Stimulated activated CD4-positive, alpha-beta T cell treated with anti-CD3 and anti-CD28 coated beads, Interleukin-15, amount 100 ng/mL, for 24 hours (primary cell): ENCODE measurements at places on chromosomes 11 and 22.
A peak's percentile ranks its signal among the peaks of the same experiment; 100 is the strongest.

DNA sequence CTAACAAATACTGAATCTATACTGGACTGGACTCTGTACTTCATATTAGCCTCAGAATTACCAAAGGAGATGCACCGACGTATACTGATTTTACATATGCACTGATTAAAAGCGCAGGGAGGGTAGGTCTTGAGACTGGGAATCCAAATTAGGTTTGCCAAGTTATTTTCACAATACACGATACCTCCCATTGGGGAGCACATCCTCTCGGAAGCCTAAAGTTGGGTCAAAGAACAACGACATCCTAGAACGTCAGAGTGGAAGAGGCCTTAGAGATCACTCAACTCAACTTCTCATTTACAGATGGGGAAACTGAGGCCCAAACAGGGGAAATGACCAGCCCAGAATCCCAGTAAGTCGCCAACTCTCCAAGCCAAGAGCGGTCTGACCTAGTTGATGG, 626 bp downstream of the DNAL4 start:
- no peak for DNase-seq

- no peak for DNase-seq
These were observed 717.4 kb downstream of the DLG2 start for GRCh38 chr11:84909740-84910139.

- DNase-seq = peak; percentile 49
These were observed 9.3 kb downstream of the RPL3 start for GRCh38 chr22:39309881-39310714.

DNA sequence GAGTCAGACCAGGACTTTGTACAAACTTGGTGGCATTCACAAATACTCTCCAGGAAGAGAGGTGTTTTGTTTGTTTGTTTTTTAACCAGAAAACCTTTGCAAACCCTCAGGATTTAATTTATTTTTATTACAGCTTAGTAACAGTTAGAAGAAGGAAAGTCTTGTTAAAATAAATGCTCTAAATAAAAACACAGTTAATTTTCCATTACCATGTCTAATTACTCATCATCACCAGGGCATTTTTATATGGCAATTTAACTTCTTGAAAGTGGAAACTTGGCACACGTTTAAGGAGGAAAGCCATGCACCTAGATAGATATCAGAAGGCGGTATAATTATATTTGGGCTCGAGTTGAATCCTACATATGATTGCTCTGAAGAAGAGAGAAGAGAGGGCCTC, 7.4 kb downstream of the BARX2 start:
- DNase-seq = no peak

- DNase-seq = no peak
These were observed 920 bp upstream of the KCNK7 start for GRCh38 chr11:65596520-65596919.

- no peak for DNase-seq
These were observed 38.8 kb upstream of the TOLLIP start for GRCh38 chr11:1348146-1348795.

- DNase-seq = no peak
These were observed 6.0 kb downstream of the XKR3 start for GRCh38 chr22:16819249-16819648.

DNA sequence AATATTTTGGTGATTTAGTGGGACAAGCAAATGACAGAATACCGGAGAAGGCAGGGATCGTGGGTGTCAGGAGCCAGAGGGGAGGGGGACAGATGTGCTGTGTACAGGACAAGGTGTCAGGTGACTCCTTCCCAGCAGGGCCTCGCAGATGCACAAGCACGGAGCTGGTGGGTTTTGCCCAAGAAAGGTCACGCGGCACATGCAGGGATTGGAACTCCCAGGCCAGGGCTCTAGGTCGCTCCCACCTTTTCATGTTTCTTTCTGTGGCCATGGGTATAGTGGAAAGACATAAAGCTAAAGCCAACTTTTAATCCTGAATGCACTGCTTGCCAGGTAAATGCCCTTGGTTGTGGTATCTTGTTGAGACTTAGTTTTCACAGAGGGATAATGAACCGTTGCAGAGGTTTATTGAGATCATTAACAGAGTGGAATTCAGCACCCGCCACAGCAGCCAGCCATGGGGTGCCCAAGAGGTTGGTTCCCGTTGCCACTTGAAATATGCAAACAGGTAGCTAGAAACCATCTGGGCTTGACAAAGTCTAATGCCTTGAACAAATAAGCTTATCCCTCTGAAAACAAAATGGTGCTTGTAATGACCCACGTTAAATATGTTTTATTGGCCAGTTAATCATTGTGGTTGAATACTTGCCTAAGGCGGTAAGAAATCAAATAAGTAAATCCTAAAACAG, 10.1 kb downstream of the C22orf23 start:
- no peak for DNase-seq

DNA sequence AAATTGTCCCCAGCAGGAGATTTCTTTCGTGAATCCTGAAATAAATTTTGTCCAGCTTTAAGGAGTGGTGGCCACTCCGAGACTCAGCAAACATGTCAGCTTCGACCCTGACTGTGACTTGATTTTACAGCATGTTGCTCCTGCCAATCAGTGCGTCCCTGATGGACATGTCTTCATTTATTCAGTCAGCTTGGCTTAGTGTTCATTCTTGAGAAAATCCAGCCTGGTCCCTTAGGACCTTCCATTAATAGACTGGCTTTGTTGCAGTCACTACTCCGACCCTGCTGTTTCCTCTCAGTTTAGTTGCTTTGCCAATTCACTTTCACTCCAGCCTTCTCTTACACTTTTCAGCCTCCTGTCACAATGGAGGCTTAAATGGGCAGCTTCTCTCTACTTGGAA, 30.5 kb downstream of the TMPRSS5 start:
- DNase-seq = no peak

DNA sequence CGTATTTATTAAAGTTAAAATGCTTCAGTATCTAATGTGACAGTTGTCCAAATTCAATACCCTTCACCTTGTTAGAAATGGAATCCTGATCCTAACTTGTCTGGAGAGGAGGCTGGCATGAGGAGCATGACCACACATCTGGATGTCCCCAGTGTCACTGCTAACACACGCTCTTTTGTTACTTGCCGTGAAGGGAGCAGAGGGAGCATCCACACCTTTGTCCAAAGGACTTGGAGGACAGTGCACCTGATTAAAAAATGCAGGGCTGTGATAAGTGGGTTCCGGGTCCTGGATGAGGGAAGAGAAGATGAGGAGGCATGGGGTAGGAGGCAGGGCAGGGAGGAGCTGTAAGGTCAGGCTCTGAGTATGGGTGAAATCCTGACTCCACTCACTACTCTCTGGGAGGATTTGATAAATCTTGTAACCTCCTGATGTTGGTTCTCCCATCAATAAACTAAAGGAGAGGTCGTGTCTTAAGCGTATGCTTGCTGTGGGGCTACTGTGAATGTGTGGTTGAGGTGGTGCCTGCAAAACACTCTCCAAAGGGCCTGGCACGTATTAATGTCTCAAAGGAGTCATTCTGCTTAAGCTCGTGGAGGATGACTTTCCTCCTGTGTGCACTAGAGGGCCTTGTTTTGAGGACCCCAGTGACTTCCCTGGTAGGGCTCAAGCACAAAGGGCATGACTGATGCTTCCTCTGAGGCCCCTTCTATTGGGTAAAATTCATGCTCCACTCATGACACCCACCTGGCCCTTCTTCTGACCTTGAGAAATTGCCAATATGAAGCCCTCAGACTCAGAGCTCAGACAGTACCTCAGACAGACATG, 16.8 kb upstream of the IGLL5 start:
- no peak for DNase-seq

- DNase-seq = no peak
These were observed 52.5 kb downstream of the GRAMD4 start for GRCh38 chr22:46672731-46673130.
